GM12878 (cell line): ENCODE measurements at places on chromosomes 4 and X.

GRCh38 chrX:100798484-100799214 lies 21.5 kb upstream of the CSTF2 start:
- DNase-seq: no peak

DNA sequence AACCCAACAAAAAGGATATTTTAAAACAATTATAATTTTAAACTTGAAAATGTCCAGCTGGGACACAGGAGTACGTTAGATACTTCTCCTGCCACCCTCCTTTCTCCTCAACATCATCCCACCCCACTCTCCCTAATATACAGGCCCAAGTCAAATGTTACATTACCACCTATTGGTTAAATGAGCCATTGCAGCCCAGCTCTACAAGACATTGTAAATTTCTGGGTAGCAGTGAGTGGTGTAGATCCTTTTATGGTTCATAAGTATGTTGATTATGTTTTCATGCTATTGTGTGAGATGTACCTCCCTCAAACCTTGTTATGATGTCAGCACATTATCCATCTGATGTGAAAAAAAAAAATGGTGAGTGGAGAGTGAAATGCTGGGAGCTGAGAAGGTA lies 187.1 kb upstream of the BCOR start:
- DNase-seq: no peak

DNA sequence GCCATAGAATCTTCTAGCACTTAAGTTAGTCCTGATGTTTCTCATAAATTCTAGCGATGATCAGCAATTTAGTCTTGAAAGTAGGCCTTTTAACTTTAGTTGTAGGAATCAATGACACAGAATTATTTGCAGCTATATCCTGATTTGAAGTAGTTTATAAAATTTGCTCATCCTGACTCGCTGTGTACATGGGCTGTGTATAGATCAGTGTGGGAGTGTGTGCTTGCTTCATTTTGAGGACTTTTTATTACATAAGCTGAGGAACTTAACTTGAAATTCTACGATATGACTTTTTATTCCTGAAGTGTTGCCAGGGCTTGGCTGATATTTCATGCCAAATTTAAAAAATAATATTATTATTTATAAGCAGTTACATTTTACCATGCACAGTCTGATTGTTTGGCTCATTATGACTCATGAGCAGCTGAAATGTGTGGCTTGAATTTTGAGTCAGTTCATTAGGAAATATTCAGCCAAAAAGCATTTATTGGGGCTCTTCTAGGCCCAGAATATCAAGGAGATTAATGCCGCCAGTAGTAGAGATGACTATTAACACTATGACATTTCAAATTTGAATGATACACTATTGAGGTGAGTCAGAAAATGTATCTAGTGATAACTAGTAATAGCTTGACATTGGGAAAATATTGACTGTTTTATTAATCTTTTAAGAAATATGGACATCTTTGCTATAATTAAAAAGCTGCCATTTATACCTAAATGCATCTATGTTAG lies 128.9 kb upstream of the LIMCH1 start:
- no peak for DNase-seq

GRCh38 chrX:109890910-109891502 lies 111.9 kb upstream of the TMEM164 start:
- DNase-seq: no peak

DNA sequence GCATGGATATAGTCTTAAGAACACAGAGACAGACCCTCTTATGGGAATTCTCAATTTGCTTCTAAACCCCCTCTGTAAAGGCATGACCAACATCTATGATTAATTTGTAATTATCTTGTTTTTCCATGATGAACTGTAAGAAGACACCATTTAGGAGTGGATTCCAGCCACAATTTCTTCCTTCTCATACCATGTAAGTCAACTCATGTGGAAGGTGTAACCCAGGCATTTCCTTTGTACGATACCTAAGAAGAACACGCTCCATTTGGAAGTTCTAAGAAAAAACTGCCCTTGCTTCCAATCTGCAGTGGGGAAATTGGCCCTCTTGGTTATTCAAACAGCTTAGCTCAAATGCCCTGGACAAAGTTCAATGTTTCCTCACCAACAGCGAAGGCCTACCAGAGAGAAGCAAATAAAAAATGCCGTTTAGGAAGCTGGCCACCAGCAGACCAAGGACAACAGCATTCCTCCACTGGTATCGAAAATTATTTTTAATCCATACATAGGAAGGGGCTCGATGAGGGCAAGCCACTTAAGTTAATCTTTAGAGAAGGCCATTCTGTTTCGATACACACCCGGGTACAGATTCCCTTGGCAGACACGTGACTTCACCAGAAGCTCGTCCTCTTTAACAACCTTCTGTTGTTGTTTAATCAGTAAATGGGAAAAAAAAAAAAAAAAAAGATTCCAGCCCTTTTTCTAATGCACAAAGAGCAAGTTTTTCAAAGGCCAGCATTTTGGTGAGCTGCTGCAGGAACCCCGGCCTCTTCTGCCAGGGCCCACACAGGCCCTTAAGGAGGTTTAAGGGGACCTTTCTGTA lies 2.6 kb downstream of the DHRSX start:
- DNase-seq: no peak
